ENCODE measurements at places on chromosomes 3 and 15.
A peak's percentile ranks its signal among the peaks of the same experiment; 100 is the strongest.

GRCh38 chr3:25586167-25586505 lies 78.6 kb downstream of the TOP2B start:
- DNase-seq, result no peak

DNA sequence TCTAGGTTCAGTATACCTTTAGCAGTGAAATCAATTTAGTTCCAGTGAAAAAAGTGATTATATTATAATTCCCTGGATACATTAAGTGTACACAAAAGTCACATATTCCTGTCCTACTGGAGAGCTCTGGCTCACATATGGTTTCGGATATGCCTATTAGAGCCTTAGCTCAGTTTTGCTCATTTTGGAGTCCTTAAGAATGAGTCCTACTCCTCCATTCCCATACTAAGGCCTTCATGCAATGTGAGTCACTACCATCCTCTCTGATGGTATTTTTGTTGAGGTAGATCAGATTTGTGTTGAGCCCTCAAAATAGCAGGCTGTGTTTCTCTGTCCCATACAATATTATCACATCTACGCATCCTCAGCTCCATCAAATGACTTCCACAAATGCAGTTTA lies 294.2 kb upstream of the COL8A1 start:
- DNase-seq, result no peak

DNA sequence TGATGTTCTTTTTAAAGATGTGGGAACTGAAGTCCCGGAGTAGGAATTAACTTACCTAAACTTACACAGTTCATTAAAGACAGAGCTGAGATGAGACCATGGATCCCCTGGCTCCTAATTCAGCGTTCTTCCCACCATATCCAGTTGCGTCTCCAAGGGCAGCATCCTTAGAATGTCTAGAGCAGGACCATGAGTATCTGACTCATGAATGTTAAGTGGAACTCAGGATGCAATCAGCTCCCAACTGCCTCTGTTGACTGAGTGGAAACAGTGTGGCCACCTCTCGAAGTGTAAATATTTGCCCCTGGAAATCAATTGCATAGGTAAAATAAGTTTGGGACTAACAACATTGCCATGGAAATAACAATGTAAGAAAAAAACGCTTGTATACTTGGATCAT lies 2.5 kb downstream of the SNTN start:
- DNase-seq, result no peak

GRCh38 chr3:60086811-60087210 lies 1037.0 kb upstream of the CFAP20DC start:
- peak; percentile 59 for DNase-seq

DNA sequence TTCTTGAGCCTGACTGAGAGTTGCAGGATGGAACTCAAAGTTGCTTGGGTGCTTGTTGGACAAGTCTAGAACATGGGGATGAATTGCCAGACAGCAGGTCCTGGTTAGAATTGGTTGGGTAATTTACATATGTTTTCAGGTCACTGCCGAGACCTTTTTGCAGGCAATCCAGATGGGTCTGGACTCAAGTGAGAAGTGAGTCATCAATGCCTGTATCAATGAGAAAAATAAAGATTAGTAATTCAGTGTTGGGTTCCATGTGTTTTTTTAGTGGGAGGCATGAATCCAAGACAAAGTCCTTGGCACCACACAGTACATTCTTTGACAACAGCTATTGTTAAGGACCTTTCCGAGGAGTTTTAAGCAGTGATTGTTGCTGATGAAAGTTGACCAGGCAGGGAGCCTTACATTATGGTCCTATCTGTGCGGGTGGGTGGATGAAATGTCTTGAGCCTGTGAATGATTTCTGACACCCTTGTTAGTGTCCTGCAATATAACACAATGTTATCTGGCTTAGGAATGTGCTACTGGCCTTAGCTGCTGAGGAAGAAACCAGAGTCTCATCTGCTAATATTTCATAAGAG lies 77.7 kb downstream of the CRYGS start:
- DNase-seq, result no peak

DNA sequence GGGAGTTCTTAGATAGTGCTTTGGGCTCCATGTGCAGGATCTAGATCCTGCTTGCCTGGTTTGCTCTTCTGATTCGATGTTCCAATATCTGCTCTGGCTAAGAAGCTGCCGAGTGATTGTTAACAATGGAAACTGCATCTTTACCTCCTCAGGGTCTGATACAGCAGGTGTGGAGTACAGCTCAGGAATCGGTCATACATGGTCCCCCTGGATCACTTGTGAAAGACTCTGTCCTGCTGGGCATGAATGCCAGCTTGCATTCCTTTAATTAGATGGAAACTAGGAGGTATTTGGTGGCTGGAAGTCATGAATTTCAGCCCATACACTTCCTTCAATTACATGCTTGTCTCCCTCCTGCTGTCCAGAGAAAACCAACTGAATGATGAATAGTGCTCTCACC lies 95.3 kb downstream of the CHRNA7 start:
- no peak for DNase-seq

- DNase-seq, result no peak
Measured at GRCh38 chr3:143160437-143160836, 40.9 kb downstream of the CHST2 start.

GRCh38 chr15:99244306-99244705 lies 5.1 kb downstream of the TTC23 start:
- no peak for DNase-seq

DNA sequence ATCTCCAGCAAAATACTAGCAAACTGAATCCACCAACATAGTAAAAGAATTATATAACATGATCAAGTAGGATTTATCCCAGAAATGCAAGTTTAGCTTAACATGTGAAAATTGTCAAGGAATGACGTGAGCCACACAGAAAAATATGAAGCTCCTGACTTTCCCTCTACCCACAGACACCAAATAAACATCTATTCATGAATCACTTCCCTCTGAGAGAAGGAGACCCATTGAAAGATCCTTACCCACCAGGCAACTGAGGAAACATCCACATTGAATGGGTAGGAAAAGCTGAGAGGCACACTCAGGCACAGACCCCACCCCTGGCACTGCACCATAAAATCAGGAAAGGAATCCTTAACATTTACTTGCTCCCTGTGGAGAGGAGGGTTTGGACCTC lies 102.2 kb upstream of the MANF start:
- no peak for DNase-seq

GRCh38 chr15:78263351-78263781 lies 996 bp upstream of the DNAJA4 start:
- no peak for DNase-seq

- DNase-seq, result no peak
Measured at GRCh38 chr3:88758676-88759075, 348.7 kb upstream of the EPHA3 start.

GRCh38 chr3:120661106-120661905 lies 20.7 kb downstream of the HGD start:
- no peak for DNase-seq

- DNase-seq, result no peak
Measured at GRCh38 chr3:60742606-60743145, 508.6 kb downstream of the FHIT start.

DNA sequence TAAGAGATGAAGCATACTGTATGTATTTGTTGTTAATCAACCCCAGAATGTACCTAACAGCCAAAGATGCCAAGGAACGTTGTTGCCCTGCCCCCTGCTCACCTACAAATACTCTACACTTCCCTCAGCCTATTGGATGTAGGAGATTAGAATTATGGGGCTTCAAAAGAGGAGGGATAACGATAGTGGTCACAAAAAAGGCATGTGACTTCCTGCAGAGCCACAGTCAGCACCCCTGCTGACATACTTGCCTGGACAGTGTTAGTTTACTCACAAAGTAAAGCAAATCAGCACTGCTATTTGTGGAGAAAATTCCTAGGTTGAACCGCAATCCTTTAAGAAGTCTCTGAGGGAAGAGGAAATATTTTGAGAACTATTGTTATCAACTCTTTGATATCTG lies 37.9 kb downstream of the PARP15 start:
- no peak for DNase-seq

GRCh38 chr3:28915741-28916500 lies 364.9 kb upstream of the RBMS3 start:
- peak; percentile 28 for DNase-seq

DNA sequence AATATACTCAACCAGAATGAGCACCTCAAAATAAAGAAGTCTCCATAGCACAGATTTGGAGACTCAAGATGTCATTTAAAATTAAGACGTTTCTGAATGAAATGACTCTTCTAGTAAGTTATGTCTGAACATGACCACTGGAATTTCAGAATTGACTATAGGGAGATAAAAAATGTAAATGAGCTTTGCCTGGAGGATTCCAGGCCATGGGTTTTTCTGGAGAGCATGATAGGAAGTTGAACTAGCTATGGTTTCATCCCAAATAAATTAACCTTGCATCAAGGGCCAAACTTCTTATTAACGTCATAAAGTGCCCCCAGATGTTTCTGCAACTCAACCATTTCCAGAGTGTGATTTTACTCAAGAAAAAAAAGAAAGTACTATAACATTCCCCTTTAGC lies 222.6 kb upstream of the NR2F2 start:
- no peak for DNase-seq

DNA sequence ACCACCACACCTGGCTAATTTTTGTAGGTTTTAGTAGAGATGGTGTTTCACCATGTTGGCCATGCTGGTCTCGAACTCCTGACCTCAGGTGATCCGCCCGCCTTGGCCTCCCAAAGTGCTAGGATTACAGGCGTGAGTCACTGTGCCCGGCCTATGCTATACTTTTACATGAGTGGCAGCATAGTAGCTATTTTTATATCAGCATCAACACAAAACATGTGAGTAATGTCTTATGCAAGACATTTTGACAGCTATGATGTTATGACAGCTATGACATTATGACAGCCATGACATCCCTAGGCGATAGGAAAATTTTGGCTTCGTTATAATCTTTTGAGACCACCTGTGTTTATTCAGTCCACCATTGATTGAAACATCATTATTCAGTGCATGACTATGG lies 4.1 kb upstream of the NAALADL2 start:
- DNase-seq, result no peak

DNA sequence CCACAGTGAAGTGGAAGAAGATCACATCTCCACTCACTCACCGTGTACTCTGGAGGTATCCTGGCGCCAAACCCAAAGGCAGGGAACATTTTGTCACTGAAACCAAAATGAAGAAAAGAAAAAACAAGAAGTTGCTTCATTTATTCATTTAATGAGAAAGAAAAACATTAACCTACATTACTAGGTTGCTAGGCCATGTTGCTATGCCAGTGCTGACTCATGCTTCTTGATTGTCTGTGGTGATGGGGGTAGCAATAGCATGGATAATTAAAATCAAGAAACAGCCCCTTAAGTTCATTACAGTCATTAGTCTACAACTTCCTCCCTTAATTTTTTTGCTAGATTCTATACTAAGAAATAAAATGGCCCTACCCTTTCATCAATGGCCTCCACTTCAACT lies 52.7 kb upstream of the MRPL3 start:
- DNase-seq, result no peak

DNA sequence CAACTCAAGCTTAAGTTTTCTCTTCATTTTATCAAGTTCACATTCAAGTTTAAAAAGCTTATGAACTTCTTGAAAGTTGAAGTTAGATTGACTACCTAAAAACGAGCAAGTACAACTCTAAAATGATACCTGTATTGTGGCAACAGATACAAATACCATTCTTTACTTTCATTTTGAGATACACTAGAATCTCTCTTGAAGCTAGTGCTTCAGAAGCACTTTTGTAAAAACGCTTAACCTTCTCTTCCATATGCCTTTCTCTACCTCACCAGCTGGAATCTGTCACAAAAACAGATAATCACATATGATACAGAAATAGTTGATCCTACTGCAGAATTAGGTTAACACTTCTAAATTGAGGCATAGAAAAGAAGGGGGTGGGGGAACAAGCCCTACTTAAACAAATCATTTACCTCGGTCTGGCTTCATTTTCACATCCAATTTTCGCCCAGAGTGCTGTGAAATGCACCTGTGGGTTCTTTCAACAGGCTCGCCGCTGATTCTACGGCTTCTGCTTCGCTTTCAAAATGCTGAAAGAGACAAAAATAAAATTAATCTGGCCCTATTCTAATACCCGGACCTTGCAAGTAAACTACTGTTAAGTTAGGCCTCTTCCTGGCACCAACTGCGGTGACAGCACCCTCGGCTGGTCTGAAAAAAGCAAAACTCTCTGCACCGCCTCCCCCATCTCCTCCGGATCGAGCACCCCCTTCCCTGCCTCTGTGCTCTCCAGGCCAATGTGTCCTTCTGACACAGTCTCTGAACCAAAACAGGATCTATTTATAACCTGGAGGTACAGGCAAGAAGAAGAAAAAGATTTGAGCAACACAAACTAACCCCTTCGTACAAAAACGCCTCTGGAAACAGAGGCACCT lies 1.4 kb downstream of the ATOSA start:
- DNase-seq, result peak; percentile 71

- no peak for DNase-seq
Measured at GRCh38 chr3:113086560-113087461, 96.0 kb downstream of the GTPBP8 start.

- DNase-seq, result no peak
Measured at GRCh38 chr3:16148783-16149182, 25.7 kb upstream of the GALNT15 start.

- peak; percentile 85 for DNase-seq
Measured at GRCh38 chr15:69475769-69476358, 23.2 kb downstream of the RPLP1 start.

DNA sequence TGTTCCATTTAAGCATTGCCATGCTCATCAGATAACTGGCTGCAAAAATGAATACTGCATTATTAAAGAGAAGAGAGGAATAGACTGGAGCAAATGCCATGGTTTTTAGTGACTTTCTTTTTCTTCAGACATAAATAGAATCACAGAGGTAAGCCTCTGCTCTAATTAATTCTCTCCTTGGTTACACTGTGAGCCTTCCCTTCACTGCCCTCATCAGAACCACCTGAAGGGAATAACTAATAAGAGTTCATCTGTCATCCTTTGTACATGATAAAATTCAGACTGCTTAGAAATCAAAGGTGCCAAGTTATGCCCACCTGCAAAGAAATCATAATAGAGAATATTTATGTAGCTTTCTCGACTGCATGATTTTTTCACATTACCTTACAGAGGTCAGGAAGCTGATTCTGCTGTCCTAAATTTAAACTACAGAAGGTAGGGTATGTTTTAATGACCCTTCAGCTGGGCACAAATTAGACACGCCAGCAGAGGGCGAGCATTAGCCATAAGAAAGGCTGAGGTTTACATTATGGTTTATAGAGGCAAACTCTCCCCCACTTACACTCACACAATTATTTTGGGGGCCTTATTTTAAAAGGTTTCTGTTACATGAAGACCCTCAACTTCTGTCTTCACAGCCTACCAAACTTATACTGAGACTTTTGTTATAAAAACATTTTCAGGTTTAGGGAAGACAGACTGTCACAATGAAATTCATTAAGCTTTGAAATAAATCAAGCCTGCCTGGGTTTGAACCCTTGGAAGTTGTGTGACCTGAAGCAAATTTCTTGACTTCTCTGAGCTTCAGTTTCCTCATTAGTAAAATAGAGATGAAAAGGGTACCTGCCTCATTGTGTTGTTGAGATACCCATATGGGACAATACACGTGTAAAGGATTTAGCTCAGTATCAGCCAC lies 15.3 kb upstream of the UNC13C start:
- DNase-seq, result peak; percentile 25

GRCh38 chr15:94607176-94607654 lies 375.9 kb downstream of the MCTP2 start:
- DNase-seq, result no peak

All from activated T-cell treated with anti-CD3 and anti-CD28 coated beads, Interleukin-2, amount 50 U/mL, for 48 hours (primary cell).